ENCODE measurements at places on chromosomes 1 and 21. TPM values are rescaled to one million over a fixed set of nuclear protein-coding genes. Genes with fewer than 3 reads are reported as not detected.

Gene HUNK
- not detected for total RNA-seq

Gene C1QTNF12
- total RNA-seq = 4.0 TPM

Gene RSPH1
- 0.33 TPM for total RNA-seq

Gene FCGR3A
- 0.16 TPM for total RNA-seq

Gene GBP7
- total RNA-seq = not detected

Gene ANGPTL7
- not detected for total RNA-seq

Gene PGLYRP4
- total RNA-seq = not detected

Gene GPR52
- 2.6 TPM for total RNA-seq

Gene LCE3C
- total RNA-seq = not detected

Gene MTX1
- 46.6 TPM for total RNA-seq

Gene FAM151A
- not detected for total RNA-seq

Gene OR2M3
- total RNA-seq = not detected

Gene RNU1-3
- 1,722 TPM for total RNA-seq

Gene OR6K2
- total RNA-seq = not detected

Gene BNIPL
- 0.89 TPM for total RNA-seq

Gene DISP1
- total RNA-seq = 1.5 TPM

Gene MROH7
- total RNA-seq = 0.53 TPM

Gene KRTAP27-1
- not detected for total RNA-seq
